MM.1S (cell line): ENCODE measurements at places on chromosomes 2 and 18.

- peak; percentile 59 for DNase-seq
- H3K36me3 ChIP-seq, result no peaks in the 10 kb centered on the region
- no peaks in the 10 kb centered on the region for H3K4me1 ChIP-seq
- no peak overlapping the region for H3K4me3 ChIP-seq
- no peaks in the 10 kb centered on the region for H3K27me3 ChIP-seq
Measured at GRCh38 chr2:156589381-156590079, 153.4 kb downstream of the GPD2 start.

- DNase-seq, result no peak
- no peak overlapping the region for H3K27ac ChIP-seq
- H3K27me3 ChIP-seq, result no peaks in the 10 kb centered on the region
- no peaks in the 10 kb centered on the region for H3K4me1 ChIP-seq
- H3K36me3 ChIP-seq, result 0 out of 2 replicates have a peak, but pooled peaks cover 3% of the 10 kb centered on the region
Measured at GRCh38 chr2:9327873-9328352, 95.4 kb downstream of the ITGB1BP1 start.

- H3K27ac ChIP-seq, result no peak overlapping the region
- no peak overlapping the region for H3K4me3 ChIP-seq
- no peak for DNase-seq
- no peaks in the 10 kb centered on the region for H3K4me1 ChIP-seq
- no peaks in the 10 kb centered on the region for H3K27me3 ChIP-seq
Measured at GRCh38 chr2:97734061-97735051, 21.0 kb downstream of the ZAP70 start.

DNA sequence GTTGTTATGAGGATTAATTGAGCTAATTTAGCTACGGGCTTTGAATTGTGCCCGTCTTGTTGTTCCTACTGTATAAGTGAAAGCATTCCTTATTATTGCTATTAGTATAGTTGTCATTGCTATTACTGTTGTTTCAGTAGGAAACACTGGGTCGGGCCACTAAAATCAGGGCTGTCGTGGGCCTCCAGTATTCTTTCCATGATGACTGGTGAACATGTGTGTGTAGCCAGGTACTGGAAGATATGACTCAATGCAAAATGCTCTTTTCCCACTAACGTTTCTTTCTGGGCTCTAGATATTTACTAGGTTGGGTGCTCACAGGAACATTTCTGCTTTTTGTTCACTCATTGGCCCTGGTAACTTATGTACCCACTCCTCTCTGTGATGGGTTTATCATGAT lies 4.9 kb downstream of the TTL start:
- H3K4me1 ChIP-seq, result peaks cover 21% of the 10 kb centered on the region
- no peak overlapping the region for H3K4me3 ChIP-seq
- H3K27ac ChIP-seq, result no peak overlapping the region
- no peaks in the 10 kb centered on the region for H3K36me3 ChIP-seq
- no peak for DNase-seq

GRCh38 chr2:70922235-70923234 lies 13.2 kb upstream of the ATP6V1B1 start:
- H3K4me3 ChIP-seq, result no peak overlapping the region
- H3K36me3 ChIP-seq, result no peaks in the 10 kb centered on the region
- no peak for DNase-seq
- H3K27ac ChIP-seq, result no peak overlapping the region
- no peaks in the 10 kb centered on the region for H3K27me3 ChIP-seq

DNA sequence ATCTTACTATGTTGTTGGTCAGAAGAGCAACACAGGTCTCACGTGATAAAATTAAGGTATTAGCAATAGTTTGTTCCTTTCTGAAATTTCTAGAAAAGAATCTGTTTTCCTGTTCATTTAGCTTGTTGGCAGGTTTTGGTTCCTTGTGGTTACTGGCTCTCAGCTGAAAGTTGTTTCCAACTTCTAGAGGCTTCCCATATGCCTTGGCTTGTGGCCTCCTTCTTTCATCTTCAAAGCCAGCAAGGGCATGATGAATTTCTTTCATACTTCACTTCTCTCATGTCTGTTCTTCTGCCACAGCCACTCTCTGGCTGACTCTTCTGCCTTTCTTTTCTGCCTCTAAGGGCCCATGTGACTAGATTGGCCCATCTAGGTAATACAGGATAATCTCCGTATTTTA lies 193.7 kb downstream of the TRIB2 start:
- H3K27ac ChIP-seq, result no peak overlapping the region
- no peaks in the 10 kb centered on the region for H3K27me3 ChIP-seq
- DNase-seq, result no peak
- no peak overlapping the region for H3K4me3 ChIP-seq

DNA sequence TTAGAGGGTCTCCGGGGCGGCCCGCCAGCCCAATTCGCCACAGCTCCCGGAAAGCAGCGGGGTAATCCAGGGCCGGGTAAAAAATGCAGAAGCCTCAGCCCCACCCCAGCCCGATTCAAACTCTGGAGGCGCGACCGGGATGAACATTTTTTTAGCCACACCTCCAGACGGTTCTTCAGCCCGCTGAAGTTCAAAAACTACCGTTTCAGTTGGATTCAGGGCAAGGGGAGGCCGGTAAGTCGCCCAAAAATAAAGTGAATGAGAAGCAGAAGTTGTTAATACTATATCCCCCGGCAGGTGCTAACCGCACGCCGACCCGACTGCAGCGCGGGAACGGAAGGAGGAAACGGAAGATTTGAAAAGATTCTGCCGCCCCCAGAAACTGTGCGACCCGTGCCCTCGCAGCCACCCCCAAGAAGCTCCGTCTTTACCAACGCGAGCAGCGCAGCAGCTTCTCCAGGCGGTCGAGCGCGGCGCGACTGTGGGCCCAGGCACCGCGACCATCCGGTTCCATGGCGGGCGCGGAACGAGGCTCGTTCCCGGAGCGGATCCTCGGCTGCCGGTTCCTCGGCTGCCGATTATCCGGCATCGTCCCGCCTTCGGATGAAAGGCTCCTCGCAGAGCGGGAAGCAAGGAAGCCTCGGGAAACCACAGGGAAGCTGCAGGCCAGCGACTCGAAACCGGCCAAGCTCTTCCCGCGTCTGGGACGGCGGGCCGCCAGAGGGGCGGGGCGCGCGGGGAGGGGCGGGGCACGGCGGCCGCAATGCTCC lies at the start of gene BARD1:
TSS of gene BARD1 (minus strand) at position 703 of the 770 bp plus-strand sequence. CDS start at position 589, 114 bp downstream.
- peaks cover 8% of the 10 kb centered on the region for H3K4me1 ChIP-seq
- H3K27ac ChIP-seq, result peak within 1 kb of the TSS; percentile 93
- H3K27me3 ChIP-seq, result no peaks in the 10 kb centered on the region
- H3K4me3 ChIP-seq, result peak within 1 kb of the TSS; percentile 91

DNA sequence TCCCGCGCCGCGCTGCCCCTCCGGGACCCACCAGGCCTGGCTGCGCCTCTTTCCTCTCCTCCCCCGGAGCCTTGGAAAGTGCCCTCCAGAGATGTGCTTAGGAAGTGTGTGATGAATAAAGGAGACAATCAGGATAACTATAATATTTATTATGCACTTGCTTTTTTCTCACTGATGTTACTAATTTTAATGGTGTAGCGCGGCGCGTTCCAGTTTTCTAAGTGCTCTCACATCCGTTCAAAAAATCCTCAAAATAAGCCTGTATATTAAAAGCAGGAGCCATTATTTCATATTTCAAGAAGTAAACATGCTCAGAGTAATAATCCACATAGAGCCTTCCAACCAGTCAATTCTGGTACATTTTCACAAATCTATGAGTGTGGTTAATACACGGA lies 941 bp upstream of the MPPE1 start:
- H3K4me1 ChIP-seq, result no peaks in the 10 kb centered on the region
- DNase-seq, result peak; percentile 10
- peak overlapping the region; percentile 86 for H3K4me3 ChIP-seq
- no peaks in the 10 kb centered on the region for H3K36me3 ChIP-seq
- no peaks in the 10 kb centered on the region for H3K27me3 ChIP-seq

DNA sequence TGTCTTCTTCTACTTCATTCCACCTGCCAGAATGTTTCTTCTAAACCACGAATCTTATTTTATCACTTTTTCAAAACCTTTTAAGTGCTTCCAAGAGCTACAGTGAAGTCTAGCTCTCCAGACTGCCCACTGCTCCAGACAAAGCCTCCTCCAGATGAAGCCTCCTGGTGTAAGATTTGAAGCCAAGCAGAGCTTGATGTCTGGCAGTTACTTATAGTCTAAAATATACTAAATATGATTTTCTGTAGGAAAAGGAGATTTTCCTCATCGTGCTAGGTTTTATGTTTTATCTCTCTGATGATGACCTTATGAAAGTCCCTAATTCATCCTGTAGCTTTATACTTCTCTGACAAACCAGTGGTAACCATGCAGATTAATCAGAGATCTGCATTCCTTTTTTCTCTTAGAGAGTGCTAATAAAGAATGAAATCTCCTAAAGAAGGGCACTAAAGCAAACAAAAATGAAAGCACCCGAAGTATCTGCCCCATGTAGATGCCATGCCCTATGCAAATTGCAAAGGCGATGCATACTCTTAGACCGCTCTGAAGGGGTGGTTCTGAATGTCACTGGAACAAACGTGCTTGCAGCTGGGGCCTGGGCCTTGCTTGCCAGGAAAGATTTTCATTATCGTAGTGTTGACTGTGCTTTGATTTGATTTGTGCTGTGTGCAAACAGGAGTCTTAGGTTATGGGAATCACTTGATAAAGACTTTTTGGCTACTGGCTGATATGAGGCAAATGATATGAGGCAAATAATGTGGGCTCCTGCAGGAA lies 314.2 kb downstream of the PID1 start:
- no peaks in the 10 kb centered on the region for H3K27me3 ChIP-seq
- H3K4me1 ChIP-seq, result no peaks in the 10 kb centered on the region
- DNase-seq, result no peak
- no peak overlapping the region for H3K4me3 ChIP-seq
- H3K27ac ChIP-seq, result no peak overlapping the region
- no peaks in the 10 kb centered on the region for H3K36me3 ChIP-seq

DNA sequence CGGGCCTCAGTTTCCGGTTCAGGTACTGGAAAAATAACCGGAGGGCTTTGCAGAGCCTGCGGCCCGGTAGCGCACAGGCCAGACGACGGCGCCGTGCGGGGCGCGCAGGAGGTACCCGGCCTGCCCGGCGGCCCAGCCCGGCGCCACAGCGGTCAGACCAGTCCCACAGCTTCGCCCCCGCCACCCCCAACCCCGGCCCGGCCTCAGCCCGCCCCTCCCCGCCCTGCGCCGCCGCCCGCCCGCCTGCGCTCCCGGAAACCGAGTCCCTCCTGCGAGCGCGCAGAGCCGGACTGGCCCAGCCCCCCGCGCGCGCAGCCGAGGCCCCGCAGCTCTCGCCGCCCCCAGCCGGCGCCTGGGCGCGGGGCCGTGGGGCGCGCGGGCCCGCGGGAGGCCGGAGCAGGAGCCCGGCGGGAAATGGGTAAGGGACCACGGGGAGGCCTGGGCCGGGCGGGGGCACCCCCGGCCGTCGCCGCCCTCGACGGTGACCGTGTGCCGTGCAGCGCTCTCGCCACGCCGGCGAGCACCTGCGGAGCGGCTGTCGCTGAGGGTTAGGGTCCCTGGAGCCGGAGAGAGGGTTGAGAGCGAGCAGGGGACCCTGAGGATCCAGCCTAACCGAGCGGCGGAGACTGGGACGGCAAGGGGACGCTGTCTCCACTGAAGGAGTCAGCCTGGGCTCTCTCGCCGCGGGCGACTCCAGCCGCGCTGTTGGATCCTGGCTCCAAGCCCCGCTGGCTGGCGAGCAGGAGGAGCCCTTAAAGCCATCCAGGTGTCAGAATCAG lies 16.5 kb upstream of the PSD4 start:
- no peak for DNase-seq
- no peaks in the 10 kb centered on the region for H3K36me3 ChIP-seq
- peak overlapping the region; percentile 62 for H3K4me3 ChIP-seq
- H3K27ac ChIP-seq, result no peak overlapping the region
- H3K4me1 ChIP-seq, result peaks cover 4% of the 10 kb centered on the region; the same call in 1 of the 2 replicates

- H3K27ac ChIP-seq, result no peak overlapping the region
- H3K4me1 ChIP-seq, result peaks cover 13% of the 10 kb centered on the region; the same call in 1 of the 2 replicates
- no peak for DNase-seq
- H3K36me3 ChIP-seq, result no peaks in the 10 kb centered on the region
- H3K4me3 ChIP-seq, result no peak overlapping the region
Measured at GRCh38 chr18:49355028-49355427, 105.4 kb downstream of the DYM start.

- peaks cover 14% of the 10 kb centered on the region for H3K4me1 ChIP-seq
- no peaks in the 10 kb centered on the region for H3K27me3 ChIP-seq
- H3K36me3 ChIP-seq, result no peaks in the 10 kb centered on the region
- DNase-seq, result no peak
Measured at GRCh38 chr2:18558458-18558857, 2.0 kb downstream of the RDH14 start.

DNA sequence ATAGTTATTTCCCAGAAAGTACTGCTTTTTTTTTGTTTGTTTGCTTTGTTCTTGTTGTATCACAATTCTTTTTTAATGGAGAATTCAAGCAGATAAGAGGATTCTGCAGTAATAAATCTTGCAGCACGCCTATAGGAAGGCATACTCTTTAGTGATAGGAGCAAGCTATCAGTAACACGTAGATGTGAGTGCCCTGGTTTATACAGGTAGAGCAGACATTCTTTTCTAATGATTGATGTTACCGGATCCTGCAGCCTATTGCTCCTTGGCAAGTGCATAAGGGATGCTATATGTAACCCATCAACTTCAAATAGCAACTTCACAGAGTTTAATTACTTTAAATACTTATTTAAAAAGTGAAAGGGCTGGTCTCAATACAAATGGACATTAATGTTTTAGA lies 834.2 kb upstream of the GCFC2 start:
- H3K4me3 ChIP-seq, result no peak overlapping the region
- DNase-seq, result no peak
- H3K27ac ChIP-seq, result no peak overlapping the region
- H3K27me3 ChIP-seq, result no peaks in the 10 kb centered on the region

GRCh38 chr2:106030287-106031268 lies 163.5 kb downstream of the UXS1 start:
- DNase-seq, result no peak
- H3K4me1 ChIP-seq, result no peaks in the 10 kb centered on the region

DNA sequence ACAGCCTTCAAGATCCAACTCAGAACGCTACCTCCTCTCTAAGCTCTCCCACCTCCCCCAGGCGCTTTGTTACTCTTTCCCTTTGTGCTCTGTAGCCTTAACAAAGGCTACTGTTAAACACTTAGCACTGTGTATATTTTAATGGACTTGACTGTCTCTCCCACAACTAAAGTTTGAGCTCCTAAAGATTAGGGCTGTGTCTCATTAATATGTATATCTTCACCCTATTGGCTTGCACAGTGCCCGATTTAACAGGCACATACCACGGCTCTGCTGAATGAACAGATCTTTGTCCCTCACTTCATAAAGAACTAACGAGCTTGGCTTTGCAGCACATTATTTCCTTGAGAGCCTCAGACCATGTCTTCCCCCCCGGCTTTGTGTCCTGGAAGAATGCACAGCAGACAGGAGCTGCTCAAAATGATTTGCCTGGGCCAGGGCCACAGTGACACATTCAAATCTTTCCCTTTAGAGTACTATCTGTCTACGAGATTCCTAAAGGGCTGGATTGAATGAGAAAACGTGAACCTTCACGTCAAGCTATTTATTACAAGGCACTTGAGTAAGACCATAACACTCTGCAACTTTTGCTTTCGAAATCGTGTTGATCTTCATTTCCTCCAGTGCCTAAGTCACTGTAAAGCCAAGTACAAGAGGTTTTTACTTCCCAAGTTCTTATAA lies 22.1 kb downstream of the ABHD3 start:
- DNase-seq, result peak; percentile 85
- H3K4me1 ChIP-seq, result peaks cover 11% of the 10 kb centered on the region
- peak overlapping the region; percentile 47 for H3K4me3 ChIP-seq
- H3K27ac ChIP-seq, result peak overlapping the region; percentile 49; the same call in 1 of the 2 replicates

- no peaks in the 10 kb centered on the region for H3K27me3 ChIP-seq
- H3K27ac ChIP-seq, result no peak overlapping the region
- H3K4me3 ChIP-seq, result no peak overlapping the region
- no peaks in the 10 kb centered on the region for H3K36me3 ChIP-seq
- H3K4me1 ChIP-seq, result no peaks in the 10 kb centered on the region
Measured at GRCh38 chr2:16186661-16187481, 246.5 kb downstream of the MYCN start.

GRCh38 chr2:50221106-50221505 lies 810.8 kb downstream of the NRXN1 start:
- DNase-seq, result no peak
- peaks cover 23% of the 10 kb centered on the region for H3K4me1 ChIP-seq
- no peak overlapping the region for H3K4me3 ChIP-seq
- no peak overlapping the region for H3K27ac ChIP-seq
- H3K36me3 ChIP-seq, result no peaks in the 10 kb centered on the region
